Karpas-422 (cell line): ENCODE measurements at places on chromosomes 16 and 17.

- no peak for DNase-seq
These were observed 805.3 kb upstream of the SOX9 start for GRCh38 chr17:71315568-71315967.

- DNase-seq, result no peak
These were observed 78.4 kb upstream of the GSE1 start for GRCh38 chr16:85534536-85535351.

- no peak for DNase-seq
These were observed 261.0 kb downstream of the SOX9 start for GRCh38 chr17:72381597-72382397.

- no peak for DNase-seq
These were observed 13.6 kb upstream of the C1QTNF8 start for GRCh38 chr16:1109648-1110047.

DNA sequence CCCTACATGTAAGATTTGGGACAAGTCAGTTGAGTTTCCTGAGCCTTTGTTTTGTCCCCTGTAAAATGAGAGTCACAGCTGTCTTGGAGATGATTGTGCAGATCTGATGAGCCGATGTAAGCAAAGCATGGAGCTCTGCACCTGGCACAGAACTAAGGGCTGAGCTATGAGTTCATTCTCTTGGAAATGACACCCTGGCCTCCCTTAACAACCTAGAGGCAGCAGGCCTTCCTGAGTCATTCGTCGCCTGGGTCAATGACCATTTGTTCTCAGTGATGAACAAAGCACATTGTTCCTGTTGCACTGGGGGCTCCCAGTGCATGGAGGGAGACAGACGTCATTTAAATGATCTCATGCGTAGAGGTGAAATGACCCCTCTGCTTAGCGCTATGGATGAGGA, 62.8 kb upstream of the GCSH start:
- no peak for DNase-seq

DNA sequence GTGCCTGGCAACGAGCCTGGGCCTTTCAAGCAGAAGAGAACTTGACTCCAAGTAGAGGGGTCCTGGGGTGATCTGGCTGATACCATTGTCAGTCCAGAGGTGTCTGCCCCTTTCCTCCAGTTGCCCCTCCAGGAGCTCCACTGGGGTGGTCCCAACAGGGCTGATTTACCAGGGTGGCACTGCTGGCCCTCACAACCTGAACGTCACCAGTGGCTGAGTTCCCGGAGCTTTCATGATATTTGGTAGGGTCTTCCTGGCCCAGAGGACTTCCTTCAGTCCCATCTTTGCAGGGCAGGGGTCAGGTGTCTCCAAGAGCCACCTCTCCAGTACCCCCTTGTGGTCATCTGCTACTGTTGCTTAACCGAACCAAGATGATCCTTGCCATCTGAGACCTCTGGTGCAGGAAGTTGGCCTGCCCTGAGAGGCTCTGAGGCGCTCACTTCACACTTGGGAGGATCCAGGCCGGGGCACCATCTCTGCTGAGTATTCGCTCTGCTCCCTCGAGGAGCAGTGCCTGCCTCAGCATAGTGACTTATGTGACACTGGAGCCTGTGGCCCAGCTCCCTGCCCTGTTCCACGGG, 3.5 kb downstream of the LIMD2 start:
- peak; percentile 90 for DNase-seq

GRCh38 chr17:81821603-81822311, 11.3 kb downstream of the MCRIP1 start:
- no peak for DNase-seq

DNA sequence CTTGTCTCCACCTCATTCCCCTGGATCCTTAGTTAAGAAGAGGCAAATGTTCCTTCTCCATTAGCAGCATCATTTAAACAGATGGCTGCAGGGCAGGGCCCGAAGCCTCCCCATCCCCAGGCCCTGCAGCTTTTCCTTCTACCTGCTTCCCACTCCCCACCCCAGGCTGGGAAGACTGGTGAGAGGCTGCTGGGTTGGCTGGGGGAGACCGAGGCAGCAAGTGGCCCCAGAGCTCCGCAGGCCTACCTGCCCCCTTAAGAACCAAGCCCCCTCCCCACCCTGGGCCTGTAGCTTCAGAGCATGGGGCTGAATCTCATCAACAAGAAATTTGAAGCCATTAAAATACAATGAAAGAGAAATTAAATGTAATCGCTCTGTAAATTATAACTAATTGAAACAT, 22.1 kb upstream of the RPL38 start:
- no peak for DNase-seq

GRCh38 chr16:72785171-72785570, 262.8 kb downstream of the ZFHX3 start:
- no peak for DNase-seq
